ENCODE measurements at places on chromosomes 6 and 20.
A peak's percentile ranks its signal among the peaks of the same experiment; 100 is the strongest.

GRCh38 chr20:58438970-58439808 lies 50.2 kb downstream of the VAPB start:
- DNase-seq = no peak

GRCh38 chr6:144607998-144608735 lies 323.0 kb downstream of the UTRN start:
- no peak for DNase-seq

DNA sequence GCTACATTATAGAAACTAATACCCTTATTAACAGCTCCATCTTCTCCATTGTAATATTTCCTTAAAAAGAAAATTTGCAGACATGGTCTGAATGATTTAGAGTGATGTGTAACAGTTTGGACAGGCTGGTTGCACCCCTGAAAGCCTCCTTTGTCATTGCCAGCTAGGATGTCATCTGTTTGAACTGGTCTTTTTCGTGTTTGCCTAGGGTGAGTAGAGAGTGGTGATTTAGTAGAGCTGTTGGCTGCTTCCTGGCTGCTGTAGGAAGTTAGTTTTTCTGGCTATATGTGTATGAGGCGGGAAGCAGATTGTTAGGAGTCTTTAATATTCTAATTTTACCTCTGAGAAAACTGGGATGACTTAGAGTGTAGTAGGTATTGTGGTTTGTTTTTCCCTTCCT lies 101.1 kb downstream of the ZFAND3 start:
- no peak for DNase-seq

DNA sequence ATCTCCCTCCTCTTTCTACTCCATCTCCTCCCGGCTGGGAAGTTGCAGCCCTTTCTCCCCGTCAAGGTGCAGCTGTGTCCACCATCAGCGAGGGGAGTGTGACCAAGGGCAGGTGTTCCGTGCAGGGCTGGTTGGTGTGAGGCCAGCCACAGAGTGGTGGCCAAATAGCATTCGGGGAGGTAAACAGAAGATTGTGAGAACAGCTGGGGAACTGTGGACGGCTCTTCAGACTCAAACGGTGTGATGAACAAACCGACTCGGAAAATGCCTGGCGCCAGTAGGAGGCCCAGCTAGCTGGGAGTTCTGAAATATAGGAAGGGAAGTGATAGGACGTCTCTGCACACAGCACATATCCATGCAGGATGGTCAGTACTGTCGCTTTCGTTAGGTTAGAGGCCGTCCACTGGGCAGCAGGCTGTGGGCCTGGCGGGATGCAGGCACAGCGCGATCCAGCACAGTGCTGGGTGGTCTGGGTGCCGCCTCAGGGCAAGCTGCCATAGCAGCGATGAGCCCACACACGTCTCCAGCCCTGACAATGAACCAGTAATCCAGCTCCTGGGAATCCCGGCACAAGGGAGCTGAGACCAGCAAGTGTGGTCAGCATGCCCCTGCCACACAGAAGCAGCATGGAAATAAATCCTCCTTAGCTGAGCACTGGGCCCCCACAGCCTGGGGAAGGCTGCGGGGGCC lies 258.1 kb downstream of the TAF4 start:
- DNase-seq = no peak

DNA sequence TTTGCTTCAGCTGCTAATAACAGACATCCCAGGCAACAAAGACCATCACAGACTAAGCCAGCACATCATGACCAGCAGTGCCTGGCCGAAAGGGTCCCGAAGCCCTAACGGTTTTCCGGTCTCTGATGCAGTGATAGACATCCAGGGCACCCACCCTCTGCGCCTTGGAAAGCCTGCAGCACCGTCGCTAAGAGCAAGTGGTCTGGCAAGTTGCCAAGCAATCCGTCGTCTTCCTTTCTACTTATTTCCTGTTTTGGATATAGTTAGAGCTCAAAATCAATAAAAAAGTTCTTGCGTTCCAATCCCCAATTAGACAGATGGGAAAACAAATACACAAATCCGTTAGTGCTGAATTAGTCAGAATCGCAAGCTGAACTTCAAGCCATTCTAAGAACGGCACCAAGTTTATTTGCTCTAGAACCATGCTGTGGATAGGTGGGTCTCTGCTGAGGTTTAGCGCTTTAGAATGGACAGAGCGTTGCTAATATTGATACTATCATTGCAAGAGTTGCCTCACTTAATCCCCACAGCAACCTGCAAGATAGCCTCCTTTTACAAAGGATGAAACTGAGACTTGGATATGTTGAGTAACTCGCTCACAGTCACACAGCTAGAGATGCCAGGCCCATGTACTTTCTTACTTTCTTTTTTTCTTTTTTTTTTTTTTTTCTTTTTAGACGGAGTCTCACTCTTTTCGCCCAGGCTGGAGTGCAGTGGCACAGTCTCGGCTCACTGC lies 163.3 kb upstream of the SNX9 start:
- no peak for DNase-seq

- DNase-seq = no peak
These were observed 585 bp downstream of the PIM1 start for GRCh38 chr6:37170273-37171200.

GRCh38 chr20:23106271-23106851 lies 20.2 kb upstream of the CD93 start:
- DNase-seq = no peak

- DNase-seq = no peak
These were observed 76.8 kb downstream of the KCNB1 start for GRCh38 chr20:49405696-49406095.

- peak; percentile 23 for DNase-seq
These were observed 78.1 kb downstream of the PPP1R3G start for GRCh38 chr6:5163247-5163646.

DNA sequence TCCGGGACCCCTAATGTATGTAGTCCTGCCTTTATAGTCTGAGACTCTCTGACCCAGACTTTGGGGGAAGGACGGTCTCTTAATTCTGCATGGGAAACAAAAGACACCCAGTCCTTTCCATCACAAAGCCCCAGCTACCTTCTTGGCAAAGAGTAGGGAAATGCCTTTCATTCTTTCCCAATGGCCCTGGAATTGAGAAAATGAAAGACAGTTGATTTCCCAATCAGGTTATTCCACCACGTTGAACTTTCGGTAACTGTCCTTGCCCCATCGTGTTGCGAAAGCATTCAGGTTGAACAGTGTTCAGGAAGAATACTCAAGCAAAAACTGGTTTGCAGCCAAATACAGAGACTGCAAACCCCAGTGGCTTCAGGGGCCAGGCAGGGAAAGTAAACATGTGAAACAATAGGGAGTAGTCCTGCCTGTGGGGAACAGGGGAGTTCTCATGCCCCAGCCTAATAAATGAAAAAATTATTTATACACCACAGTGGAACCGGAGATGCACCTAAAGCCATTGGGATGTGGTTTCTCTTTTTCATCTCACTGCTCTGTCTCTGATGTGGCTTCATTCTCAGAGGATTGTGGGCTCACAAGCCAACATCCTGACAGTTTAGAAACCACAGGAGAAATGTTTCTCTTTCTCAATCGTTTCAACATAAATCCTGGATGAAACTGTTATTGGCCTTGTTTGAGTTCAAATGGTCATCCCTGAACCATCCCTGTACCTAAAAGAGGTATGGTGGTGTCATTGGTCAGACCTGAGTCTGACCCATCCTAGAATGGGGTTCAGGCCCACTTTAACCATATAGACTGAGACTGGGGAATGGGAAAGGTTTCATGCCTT lies 44.2 kb upstream of the SLC9A8 start:
- DNase-seq = no peak

DNA sequence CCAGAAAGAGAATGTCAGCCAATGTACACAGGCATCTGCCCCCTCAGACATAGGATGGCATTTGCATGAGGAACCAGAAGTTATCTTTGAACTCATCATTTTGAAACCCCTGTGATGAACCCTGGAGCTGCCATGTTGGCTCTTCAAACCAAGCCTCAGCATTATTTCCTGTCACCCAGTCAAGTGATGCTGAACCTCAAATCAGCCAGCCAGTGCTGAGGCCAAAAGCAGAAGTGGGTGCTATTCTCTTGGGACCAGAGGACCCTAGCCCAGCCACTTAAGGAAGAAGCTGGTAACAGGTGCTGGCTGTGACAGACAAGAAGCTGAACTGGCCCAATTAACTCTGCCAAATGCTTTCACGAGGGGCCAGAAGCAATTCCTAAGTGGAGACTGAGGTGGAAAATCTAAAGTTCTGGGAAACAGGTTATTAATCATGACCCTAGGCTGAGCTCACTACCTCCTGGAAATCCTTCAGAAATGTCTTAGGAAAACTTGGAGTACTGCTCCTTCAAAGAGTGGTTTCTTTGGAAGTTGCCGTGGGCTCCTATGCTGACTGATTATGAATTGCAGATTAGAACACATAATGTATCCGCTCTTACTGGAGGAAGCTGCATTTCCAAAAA lies 4.0 kb downstream of the PKIG start:
- DNase-seq = no peak

- no peak for DNase-seq
These were observed 20.7 kb downstream of the B4GALT5 start for GRCh38 chr20:49692941-49693340.

- DNase-seq = no peak
These were observed 341 bp upstream of the MCM9 start for GRCh38 chr6:118935331-118935668.
